Activated naive CD8-positive, alpha-beta T cell treated with anti-CD3 and anti-CD28 coated beads for 36 hours (primary cell): ENCODE measurements at places on chromosomes 7 and 10. TPM values are rescaled to one million over a fixed set of nuclear protein-coding genes. Genes with fewer than 3 reads are reported as not detected.

RAB18 gene
- 58.3 TPM for total RNA-seq

BLNK gene
- total RNA-seq, result 1.3 TPM

IL6 gene
- not detected for total RNA-seq

XRCC2 gene
- 21.3 TPM for total RNA-seq

TAS2R4 gene
- total RNA-seq, result 0.27 TPM

CHCHD3 gene
- total RNA-seq, result 85.2 TPM
